Thoracic aorta (tissue), 2 donors: ENCODE measurements at places on chromosomes 6 and 20. TPM values are rescaled to one million over a fixed set of nuclear protein-coding genes. Genes with fewer than 3 reads are reported as not detected.

The HTR1B gene
- 5.9 TPM for total RNA-seq

The TNXB gene
- total RNA-seq: 210 TPM

The KHDC1L gene
- total RNA-seq: not detected

The CD24 gene
- 0.95 TPM for total RNA-seq

The GABRR2 gene
- total RNA-seq: not detected

The C6orf136 gene
- total RNA-seq: 17.1 TPM

The LMBRD1 gene
- 44.0 TPM for total RNA-seq

The PGC gene
- total RNA-seq: not detected

The CSE1L gene
- 31.3 TPM for total RNA-seq

The FRK gene
- 20.0 TPM for total RNA-seq

GRCh38 chr6:40394381-40394780 lies 192.8 kb downstream of the LRFN2 start:
- no peaks in the 10 kb centered on the region for H3K4me1 ChIP-seq
- H3K36me3 ChIP-seq: no peaks in the 10 kb centered on the region
- no peak overlapping the region for H3K4me3 ChIP-seq
- no peak overlapping the region for H3K27ac ChIP-seq
- no peak for DNase-seq
- H3K27me3 ChIP-seq: no peaks in the 10 kb centered on the region

DNA sequence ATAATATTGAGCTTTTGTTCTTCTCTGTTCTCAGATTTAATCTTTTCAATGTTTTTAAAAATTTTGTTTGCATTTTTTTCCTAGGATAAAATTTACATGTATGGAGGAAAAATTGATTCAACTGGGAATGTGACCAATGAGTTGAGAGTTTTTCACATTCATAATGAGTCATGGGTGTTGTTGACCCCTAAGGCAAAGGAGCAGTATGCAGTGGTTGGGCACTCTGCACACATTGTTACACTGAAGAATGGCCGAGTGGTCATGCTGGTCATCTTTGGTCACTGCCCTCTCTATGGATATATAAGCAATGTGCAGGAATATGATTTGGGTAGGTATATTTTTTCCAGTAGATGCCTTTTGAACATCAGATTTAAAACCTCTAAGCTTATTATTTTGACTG lies 89.8 kb downstream of the ATRN start:
- H3K27ac ChIP-seq: no peak overlapping the region
- H3K4me3 ChIP-seq: no peak overlapping the region
- DNase-seq: no peak
- peaks cover 4% of the 10 kb centered on the region for H3K36me3 ChIP-seq
- no peaks in the 10 kb centered on the region for H3K27me3 ChIP-seq

GRCh38 chr6:138302554-138302953 lies 75.2 kb upstream of the SMIM28 start:
- H3K4me3 ChIP-seq: no peak overlapping the region
- no peaks in the 10 kb centered on the region for H3K36me3 ChIP-seq
- H3K4me1 ChIP-seq: no peaks in the 10 kb centered on the region

DNA sequence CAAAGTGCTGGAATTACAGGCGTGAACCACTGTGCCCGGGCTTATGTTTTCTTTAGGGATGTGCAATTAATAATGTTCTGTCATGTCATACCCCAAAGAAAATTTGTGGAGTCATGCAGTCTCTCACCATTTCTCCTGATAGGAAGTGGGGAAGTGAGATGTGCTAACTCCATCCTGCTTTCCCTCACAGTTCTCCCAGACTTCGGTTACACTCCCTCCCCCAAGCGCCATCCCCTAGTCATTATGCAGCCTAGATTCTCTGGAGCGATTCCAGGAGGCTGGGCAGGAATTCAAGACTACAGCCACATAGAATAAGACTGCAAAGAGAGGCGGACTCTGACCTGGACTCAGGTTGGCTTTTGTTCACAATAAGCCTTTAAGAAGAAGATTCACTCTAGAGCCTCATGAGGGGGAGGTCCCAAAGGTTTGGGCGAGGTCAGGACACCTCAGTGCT lies 271.4 kb downstream of the ALDH8A1 start:
- H3K4me1 ChIP-seq: no peaks in the 10 kb centered on the region
- no peak for DNase-seq
- H3K27me3 ChIP-seq: no peaks in the 10 kb centered on the region
- no peak overlapping the region for H3K4me3 ChIP-seq

DNA sequence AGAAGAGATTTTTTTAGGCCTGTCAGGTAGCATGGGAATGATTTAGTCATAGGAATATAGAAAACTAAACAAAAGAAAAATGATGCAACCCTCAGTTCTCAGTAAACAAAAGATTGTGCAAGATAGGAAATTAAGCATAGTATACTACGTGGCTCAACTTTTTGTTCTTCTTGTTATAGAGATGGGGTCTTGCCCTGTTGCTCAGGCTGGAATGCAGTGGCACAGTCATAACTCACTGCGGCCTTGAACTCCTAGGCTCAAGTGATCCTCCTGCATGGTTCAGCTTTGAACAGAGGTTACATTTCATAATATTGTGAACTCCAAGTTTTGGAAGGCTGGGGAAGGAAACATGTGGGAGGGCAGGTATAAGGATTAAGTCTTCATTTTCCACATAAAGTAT lies 28.5 kb downstream of the SLX4IP start:
- peaks cover 30% of the 10 kb centered on the region for H3K4me1 ChIP-seq
- no peaks in the 10 kb centered on the region for H3K27me3 ChIP-seq
- H3K36me3 ChIP-seq: no peaks in the 10 kb centered on the region
- no peak for DNase-seq

GRCh38 chr6:75824160-75824559 lies 75.1 kb downstream of the MYO6 start:
- H3K4me1 ChIP-seq: no peaks in the 10 kb centered on the region
- H3K27me3 ChIP-seq: no peaks in the 10 kb centered on the region
- H3K36me3 ChIP-seq: no peaks in the 10 kb centered on the region
- no peak for DNase-seq
- no peak overlapping the region for H3K27ac ChIP-seq
- no peak overlapping the region for H3K4me3 ChIP-seq

- peaks cover 4% of the 10 kb centered on the region for H3K4me1 ChIP-seq
- no peak overlapping the region for H3K27ac ChIP-seq
- H3K36me3 ChIP-seq: no peaks in the 10 kb centered on the region
- H3K27me3 ChIP-seq: no peaks in the 10 kb centered on the region
- H3K4me3 ChIP-seq: no peak overlapping the region
Measured at GRCh38 chr6:40391851-40392517, 195.2 kb downstream of the LRFN2 start.

- no peak overlapping the region for H3K4me3 ChIP-seq
- no peaks in the 10 kb centered on the region for H3K36me3 ChIP-seq
- no peak overlapping the region for H3K27ac ChIP-seq
- H3K27me3 ChIP-seq: no peaks in the 10 kb centered on the region
- H3K4me1 ChIP-seq: no peaks in the 10 kb centered on the region
Measured at GRCh38 chr6:5121479-5121878, 36.3 kb downstream of the PPP1R3G start.

DNA sequence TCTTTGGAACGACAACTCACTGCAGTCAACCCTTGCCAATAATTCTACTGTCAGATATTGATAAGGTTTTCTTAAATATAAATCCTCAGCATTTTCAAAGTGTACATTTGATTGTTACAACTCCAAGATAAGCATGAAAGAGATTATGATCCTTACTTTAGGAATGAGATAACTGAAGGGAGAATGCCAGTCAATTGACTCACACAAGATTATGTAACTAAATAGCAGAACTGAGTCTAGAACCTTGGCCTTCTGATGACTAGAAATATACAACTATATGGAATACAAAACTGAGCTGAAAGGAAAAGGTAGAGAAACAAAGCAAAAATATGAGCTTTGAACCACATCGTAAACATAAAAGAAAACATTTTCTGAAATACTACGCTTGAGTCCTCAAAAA lies 26.9 kb upstream of the STXBP5 start:
- H3K36me3 ChIP-seq: no peaks in the 10 kb centered on the region
- H3K27me3 ChIP-seq: no peaks in the 10 kb centered on the region
- no peak overlapping the region for H3K4me3 ChIP-seq
- no peak overlapping the region for H3K27ac ChIP-seq

DNA sequence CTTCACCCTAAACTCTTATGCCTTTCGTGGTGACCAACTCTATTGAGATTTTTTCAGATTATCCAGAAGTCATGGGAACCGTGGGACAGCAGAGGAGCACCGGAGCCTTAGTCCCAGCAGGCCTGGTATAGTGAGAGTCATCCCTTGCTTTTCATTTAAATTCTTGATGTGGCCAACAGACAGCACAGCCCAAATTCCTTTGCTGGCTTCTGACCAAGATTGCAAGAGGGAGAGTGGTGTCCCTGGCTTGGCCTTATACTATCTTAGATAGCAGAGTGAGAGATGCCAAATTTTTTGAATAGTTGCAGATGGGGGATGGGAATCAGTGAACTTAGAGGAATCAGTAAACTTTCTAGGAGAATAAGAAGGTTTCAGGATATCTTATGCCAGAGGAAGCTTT lies 7.8 kb downstream of the STX11 start:
- H3K4me1 ChIP-seq: peaks cover 15% of the 10 kb centered on the region
- no peak overlapping the region for H3K27ac ChIP-seq
- DNase-seq: no peak
- no peaks in the 10 kb centered on the region for H3K27me3 ChIP-seq

DNA sequence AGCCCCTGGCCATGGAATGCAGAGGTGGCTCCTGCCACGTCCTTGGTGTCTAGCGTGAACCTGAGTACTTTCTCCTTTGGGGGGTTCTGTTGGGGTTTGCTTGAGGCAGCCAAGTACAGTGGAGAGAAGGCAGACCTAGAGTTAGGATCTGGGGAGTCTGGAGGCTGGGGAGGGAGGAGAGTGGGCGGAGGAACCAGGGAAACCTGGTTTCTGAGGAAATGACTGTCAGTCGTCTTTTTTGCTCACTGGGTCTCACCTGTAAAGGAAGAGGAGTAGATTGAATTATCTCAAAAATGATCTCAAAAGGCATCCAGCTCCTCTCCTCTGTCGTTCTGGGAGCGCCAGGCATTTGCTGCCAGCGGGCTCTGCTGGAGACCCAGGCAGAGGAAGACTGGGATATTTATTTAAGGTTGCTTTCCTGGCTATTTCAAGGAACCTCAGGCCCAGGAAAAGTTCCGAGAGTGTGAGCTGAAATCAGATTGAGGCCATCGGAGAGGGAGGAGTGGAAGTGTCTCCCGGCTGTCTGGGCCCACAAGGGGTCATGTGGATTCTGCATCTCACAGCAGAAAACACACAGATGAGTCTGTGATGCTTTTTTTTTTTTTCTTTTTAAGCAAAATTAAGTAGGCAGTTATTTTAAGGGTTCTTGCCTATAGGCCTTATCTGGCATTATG lies 16.1 kb downstream of the EPB41L1 start:
- no peak for DNase-seq
- H3K4me1 ChIP-seq: no peaks in the 10 kb centered on the region
- H3K27me3 ChIP-seq: no peaks in the 10 kb centered on the region
- peaks cover 8% of the 10 kb centered on the region for H3K36me3 ChIP-seq
- H3K27ac ChIP-seq: no peak overlapping the region

DNA sequence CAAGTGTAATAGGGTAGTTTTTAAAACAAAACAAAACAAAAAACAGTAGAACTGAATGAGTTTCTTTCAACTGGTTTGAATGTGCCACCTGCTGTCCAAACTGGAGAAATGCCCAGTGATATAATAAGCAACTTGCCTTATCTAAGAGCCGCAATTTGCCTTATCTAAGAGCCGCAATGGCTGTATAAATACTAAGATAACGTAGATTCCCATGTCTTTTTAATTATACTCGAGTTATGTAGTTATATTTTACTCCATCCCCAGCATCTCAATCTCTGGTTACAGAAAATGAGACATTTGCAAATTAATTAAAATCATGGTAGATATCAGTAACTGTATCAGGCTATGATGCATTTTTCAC lies 67.2 kb downstream of the RPP40 start:
- H3K27ac ChIP-seq: no peak overlapping the region
- no peaks in the 10 kb centered on the region for H3K27me3 ChIP-seq
- DNase-seq: no peak
- no peaks in the 10 kb centered on the region for H3K36me3 ChIP-seq
- no peak overlapping the region for H3K4me3 ChIP-seq
- peaks cover 3% of the 10 kb centered on the region for H3K4me1 ChIP-seq

GRCh38 chr6:153215242-153215641 lies 84.2 kb upstream of the RGS17 start:
- H3K4me1 ChIP-seq: peaks cover 10% of the 10 kb centered on the region
- H3K4me3 ChIP-seq: no peak overlapping the region
- DNase-seq: no peak
- no peaks in the 10 kb centered on the region for H3K36me3 ChIP-seq
- H3K27me3 ChIP-seq: no peaks in the 10 kb centered on the region
- H3K27ac ChIP-seq: no peak overlapping the region

DNA sequence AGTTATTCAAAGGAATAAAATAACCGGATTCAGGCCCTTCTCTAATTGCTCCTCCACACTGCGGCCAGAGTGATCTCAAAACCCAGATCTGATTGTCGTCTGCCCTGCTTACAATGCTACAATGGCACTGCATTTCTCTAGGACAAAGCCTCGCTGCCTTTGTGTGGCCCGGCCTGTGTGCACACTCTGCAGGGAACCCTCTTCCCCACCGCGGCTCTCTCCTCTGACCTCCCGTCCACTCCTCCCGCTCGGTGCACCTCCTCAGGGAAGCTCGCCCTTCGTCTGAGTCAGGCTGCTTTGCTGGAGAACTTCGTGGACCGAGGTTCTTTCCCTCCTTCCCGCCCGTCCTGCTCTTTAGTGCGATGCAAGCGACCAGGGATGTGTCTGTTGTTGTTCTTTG lies 101.6 kb upstream of the SNX9 start:
- DNase-seq: no peak
- no peaks in the 10 kb centered on the region for H3K36me3 ChIP-seq
- no peak overlapping the region for H3K4me3 ChIP-seq
- H3K27ac ChIP-seq: no peak overlapping the region

- H3K27ac ChIP-seq: no peak overlapping the region
- H3K36me3 ChIP-seq: no peaks in the 10 kb centered on the region
- H3K4me3 ChIP-seq: peak overlapping the region; percentile 72
- DNase-seq: no peak
Measured at GRCh38 chr20:21101932-21102575, 4.1 kb downstream of the LINC00237 start.

- H3K27me3 ChIP-seq: no peaks in the 10 kb centered on the region
- peak overlapping the region; percentile 93 for H3K27ac ChIP-seq
- H3K4me1 ChIP-seq: peaks cover 78% of the 10 kb centered on the region
- H3K4me3 ChIP-seq: peak overlapping the region; percentile 81
- DNase-seq: peak; percentile 28
Measured at GRCh38 chr6:137218473-137218916, 690 bp downstream of the IFNGR1 start.
